ENCODE measurements at places on chromosomes 6 and 20.

GRCh38 chr6:170091000-170091638, 199.8 kb downstream of the DLL1 start:
- no peak for DNase-seq

GRCh38 chr6:13299918-13300317, 28.4 kb downstream of the TBC1D7 start:
- no peak for DNase-seq

DNA sequence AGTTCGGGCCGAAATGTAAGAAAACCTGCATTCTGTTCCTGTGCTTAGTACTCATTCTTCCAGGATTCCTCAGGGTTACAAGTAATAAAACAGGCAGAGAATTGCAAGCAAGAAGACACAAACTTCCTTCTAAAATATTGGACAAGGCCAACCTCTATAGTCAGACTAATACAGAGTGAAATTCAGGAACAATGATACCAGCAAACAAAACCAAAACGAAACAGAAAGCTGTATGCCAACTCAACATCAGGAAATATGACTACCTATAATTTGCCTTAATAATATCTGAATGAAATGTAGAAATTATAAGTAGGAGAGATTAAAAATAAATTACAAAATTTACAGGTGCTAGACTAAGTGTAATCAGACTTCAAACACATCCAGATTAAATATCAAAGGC, 238.8 kb downstream of the HIVEP2 start:
- peak; percentile 23 for DNase-seq

- DNase-seq, result no peak
These were observed 16.2 kb upstream of the FRMD1 start for GRCh38 chr6:168095171-168095691.

DNA sequence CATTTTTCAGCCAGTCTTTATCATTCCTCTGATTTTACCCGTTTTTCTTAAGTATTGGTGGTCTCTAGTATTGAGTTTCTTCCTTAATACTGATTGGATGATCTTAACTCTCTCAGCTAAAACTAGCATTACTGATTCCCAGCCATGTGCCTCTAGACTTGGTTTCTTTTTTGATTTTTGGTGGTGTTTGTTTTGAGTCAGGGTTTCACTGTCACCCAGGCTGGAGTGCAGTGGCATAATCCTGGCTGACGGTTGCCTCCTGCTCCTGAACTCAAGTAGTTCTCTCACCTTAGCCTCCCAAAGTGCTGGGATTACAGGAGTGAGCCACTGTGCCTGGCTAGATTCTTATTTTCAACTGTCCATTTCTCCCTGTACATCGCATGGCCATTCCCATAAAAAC, 24.9 kb downstream of the DPPA5 start:
- DNase-seq, result no peak

GRCh38 chr20:57287007-57287880, 20.8 kb upstream of the BMP7 start:
- no peak for DNase-seq

GRCh38 chr6:36873115-36873514, 1.5 kb downstream of the PPIL1 start:
- DNase-seq, result no peak

GRCh38 chr6:5782783-5783547, 223.8 kb downstream of the NRN1 start:
- no peak for DNase-seq

DNA sequence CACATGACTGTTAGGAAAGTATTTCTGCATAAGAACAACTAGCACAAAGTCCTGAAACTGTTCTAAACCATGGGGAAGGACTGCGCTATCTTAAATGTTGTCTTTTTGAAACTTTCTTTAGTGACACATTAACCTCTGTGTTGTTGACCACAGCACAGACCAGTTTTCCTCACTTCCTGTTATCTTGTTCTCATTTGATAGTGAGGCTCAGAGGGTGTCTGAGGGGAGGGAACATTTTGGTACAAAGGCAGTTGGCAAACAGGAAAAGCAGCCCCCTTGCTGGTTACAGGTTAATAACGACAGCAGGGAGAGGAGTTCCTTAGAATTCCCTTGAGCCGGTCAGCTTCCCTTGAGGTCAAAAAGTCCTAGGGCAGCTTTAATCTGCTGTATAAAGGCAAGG, 143.5 kb upstream of the BMP2 start:
- DNase-seq, result peak; percentile 27

GRCh38 chr6:37072526-37072925, 67.1 kb downstream of the FGD2 start:
- DNase-seq, result peak; percentile 20

DNA sequence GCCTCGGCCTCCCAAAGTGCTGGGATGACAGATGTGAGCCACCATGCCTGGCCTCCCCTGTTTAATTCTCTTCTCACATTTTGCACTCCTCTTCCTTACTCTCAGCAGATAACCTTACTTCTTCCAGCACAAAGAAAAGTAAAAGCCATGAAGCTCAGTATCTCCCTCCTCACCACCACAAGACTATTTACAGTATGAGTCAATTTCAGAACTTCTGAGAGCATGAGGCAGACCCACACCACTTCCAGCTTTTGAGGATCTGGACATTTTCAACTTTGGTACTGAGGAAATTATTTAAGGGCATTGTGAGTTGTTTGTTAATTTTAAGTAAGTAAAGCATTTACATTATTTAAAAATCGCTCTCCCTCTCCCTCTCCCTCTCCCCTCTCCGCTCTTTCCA, 8.0 kb upstream of the SNX3 start:
- no peak for DNase-seq

DNA sequence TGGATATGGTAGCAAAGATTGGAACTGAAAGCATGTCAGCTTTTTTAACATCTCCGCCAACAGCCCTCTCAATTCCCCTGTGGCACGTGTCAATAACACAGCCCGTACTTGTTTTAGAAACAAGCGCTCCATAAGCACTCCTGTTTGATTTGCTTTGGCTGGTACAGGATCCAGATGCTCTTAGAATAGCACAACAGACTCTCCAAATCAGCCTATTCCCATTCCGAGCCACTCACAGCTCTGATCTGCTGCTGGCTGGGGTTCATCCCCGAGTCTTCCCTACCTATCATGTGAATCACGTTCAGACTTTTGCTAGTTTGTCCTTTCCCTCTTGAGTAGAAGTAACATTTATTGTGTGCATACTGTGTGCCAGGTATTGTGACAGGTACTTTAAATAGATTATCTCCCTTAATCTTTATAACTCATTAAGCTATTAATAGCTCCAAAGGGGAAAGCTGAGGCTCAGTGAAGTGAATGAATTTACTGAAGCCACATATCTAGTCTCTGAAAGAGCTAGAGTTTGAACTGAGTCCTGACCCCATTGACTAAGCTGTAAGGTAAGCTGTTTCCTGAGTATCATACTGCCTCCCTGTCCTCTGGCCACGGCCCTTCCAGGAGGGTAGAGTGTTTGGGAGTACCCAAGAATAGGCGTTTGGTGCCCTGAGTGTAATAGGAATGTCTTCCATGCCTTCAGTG, 46.7 kb downstream of the RALY start:
- no peak for DNase-seq

DNA sequence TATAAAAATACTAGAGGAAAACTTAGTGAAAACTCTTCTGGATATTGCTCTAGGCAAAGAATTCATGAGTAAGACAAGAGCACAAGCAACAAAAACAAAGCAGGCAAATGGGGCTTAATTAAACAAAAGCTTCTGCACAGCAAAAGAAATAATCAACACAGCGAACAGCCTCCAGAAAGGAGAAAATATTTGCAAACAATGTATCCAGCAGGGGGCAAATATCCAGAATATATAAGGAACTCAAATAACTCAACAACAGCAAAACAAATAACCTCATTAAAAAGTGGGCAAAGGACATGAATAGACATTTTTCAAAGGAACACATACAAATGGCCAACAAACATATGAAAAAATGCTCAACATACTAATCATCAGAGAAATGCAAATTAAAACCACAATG, 17.1 kb upstream of the HECA start:
- no peak for DNase-seq

DNA sequence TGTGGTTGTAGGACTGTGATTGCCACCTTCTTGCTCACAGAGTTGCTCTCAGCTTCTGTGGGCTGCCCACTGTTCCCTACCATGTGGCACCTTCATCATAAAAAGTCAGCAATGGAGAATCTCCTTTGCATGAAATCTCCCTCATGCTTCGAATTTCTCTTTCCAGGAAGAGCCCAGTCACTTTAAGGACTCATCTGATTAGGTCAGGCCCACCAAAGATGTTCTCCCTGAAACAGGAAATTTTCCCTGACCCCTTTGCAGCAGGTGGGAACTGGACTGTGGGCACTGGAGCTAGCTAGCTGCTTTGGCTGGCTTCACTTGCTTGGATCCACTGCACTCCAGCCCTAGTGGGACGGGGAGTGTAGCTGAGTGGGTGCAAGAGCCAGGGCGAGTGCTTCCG, 47.7 kb upstream of the FAM184A start:
- DNase-seq, result no peak

- DNase-seq, result peak; percentile 87
These were observed 194.9 kb downstream of the KIF6 start for GRCh38 chr6:39530201-39530759.

GRCh38 chr6:84329077-84329476, 101.6 kb upstream of the CEP162 start:
- DNase-seq, result no peak

DNA sequence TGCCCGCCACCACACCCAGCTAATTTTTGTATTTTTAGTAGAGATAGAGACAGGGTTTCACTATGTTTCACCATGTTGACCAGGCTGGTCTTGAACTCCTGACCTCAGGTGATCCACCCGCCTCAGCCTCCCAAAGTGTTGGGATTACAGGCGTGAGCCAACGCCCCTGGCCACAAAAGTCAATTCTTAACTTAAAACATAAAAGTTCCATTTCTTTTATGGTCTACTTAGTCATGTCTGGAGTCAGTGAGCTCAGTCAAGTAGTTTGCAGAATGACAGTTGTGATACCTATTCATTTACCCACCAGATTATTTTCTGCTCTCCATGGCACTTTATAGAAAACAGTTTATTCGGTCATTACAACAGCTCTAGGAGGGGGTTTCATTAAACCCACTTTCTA, 103.1 kb upstream of the ESR1 start:
- no peak for DNase-seq

DNA sequence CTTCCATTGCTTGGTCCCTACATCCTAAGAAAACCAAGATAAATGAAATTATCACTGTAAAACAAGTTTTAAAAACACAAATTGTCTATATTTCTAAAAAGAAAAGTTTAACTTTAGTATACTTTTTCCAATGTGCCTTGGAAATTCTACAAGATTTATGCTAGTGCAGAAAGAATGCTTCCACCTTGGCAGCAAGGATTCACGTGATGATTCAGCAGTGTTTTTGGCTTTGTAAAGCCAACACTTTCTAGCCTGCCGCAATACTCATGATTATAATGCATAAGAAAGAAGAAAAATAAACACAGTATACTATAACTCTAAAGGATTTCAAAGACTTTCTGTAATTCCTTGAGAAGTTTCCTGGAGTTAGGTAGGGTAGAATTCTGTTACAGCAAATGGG, 442.7 kb downstream of the TENT5A start:
- DNase-seq, result no peak

DNA sequence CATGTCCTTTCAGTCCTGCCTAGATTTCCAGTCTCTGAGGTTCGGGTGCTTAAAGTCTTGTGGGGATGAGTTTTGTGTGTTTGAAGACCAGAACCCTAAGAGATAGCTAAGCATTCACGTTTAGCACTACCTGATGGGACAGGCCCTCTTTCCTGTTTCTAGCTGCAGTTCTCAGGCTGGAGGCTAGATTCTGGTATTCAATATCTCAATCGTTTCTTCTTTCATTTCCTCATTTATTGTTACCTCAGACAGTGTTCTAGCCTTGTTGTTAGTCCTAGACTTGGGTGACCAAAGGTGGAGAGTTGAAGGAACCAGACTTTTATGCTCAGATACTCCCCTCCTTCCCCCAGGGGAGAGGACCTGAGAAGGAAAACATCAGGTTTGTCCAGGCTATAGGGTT, 16.8 kb downstream of the CEP250 start:
- DNase-seq, result no peak

- no peak for DNase-seq
These were observed 85.7 kb downstream of the GJA1 start for GRCh38 chr6:121521164-121521555.

- no peak for DNase-seq
These were observed 201.4 kb downstream of the ARHGAP18 start for GRCh38 chr6:129508477-129509145.

- DNase-seq, result no peak
These were observed 1.3 kb upstream of the VSX1 start for GRCh38 chr20:25083141-25083772.

DNA sequence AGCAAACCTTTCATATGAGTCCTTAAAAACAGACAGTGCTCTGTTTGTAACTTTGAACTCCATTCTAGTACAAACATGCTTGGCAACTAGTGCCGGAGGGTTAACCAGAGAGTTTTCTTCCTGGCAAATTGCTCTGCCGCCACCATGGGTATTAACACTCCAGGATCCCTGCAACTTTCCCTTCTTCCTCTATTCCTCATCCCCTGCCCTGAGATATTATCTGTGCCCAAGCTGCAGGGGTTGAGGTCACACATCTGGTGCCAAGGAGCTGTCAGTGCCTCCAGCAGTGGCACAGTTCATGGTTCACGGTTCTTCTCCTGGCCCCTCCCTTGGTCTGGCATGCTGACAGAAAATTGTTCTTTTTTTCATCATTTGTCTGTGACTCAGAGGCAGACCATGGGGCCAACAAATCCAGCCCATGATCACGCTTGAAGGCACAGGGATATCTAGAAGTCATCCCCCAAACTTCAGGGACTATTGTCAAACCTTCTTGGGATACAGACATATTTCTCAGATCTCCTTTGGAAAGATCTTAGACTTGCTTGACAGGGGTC, 77.5 kb downstream of the ATXN1 start:
- DNase-seq, result no peak

DNA sequence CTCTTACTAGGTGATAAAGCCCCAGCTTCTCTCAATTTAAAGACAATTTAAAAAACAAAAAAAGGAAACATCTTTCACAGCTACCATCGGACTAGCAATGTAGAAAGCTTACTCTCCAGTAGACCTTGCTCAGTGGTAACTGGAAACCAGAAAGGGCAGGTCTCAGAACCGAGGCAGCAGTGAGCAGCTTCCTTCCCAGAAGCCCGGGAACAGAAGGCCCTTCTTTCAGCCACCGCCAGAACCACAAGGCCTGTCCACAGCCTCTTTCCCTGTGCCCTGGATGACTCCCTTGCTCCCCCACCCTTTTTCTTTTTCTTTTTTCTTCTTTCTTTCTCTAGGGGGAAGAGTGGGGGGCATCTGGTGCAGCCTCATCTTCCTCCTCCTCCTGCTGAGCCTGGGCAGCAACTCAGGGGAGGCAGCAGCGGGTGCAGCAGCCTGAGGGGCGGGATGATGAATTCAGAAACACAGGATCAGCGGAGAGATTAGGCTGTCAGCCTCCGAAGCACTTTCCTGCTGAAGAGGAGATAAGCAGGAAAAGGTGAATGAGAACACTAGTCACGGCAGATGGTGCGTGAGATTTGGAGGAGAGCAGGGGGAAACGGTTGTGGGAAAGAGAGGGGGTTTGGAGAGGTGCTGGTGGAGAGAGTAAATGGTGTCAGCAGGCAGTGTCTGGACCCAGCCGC, 158.5 kb downstream of the ID4 start:
- no peak for DNase-seq

GRCh38 chr6:163637524-163637923, 223.0 kb downstream of the QKI start:
- DNase-seq, result no peak

GRCh38 chr6:139981768-139982181, 607.3 kb upstream of the CITED2 start:
- DNase-seq, result no peak
